ENCODE measurements at places on chromosomes 2 and 18.

DNA sequence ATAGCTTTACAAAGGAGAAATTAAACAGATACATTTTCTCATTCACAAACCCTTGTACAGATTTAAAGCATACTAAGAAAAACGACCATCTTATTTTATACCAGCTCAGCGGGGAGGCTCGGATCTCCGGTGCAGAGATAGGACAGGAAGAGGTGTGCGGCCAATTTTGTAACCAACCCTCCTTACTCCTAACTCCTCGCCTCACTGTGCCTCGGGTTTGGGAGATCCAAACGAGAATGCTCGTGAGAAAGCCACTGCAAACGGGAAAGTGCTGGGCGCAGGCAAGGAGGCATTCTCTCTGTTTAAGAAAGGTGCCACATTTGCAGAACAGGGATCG, 1.2 kb downstream of the KDSR start:
- DNase-seq: peak; percentile 20

GRCh38 chr2:176534798-176535466, 265.7 kb downstream of the MTX2 start:
- DNase-seq: no peak

GRCh38 chr2:144102386-144102785, 417.5 kb downstream of the ZEB2 start:
- no peak for DNase-seq

DNA sequence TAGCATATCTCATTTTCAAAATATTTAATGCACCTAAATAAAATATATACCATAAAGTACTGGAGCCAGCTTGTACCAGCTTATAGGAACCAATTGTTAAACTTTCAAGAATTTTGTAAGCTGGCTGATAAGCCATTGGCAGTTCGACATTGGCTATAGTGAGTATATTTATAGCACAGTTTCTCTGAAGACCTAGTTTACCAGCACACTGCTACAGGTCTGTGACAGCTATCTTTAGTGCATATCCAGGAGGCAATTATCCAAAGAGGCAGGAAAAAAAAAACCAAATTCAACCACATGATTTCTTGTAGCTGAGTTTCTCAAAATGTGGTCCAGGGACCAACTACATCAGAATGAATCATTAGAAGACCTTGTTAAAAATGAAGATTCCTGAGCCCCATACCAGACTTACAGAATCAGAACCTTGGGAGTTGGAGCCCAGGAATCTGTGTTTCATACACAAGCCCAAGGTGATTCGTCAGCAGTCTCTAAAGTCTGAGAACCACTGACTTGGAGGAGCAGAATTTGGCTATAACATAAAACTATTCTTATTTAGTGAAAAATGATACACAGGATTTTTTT, 279.0 kb upstream of the NRP2 start:
- no peak for DNase-seq

- DNase-seq: no peak
Observed at GRCh38 chr18:50523165-50523564, 36.7 kb upstream of the MAPK4 start.

- no peak for DNase-seq
Observed at GRCh38 chr18:79523206-79523735, 127.5 kb downstream of the NFATC1 start.

GRCh38 chr2:10137053-10137843, 14.7 kb downstream of the RRM2 start:
- no peak for DNase-seq

DNA sequence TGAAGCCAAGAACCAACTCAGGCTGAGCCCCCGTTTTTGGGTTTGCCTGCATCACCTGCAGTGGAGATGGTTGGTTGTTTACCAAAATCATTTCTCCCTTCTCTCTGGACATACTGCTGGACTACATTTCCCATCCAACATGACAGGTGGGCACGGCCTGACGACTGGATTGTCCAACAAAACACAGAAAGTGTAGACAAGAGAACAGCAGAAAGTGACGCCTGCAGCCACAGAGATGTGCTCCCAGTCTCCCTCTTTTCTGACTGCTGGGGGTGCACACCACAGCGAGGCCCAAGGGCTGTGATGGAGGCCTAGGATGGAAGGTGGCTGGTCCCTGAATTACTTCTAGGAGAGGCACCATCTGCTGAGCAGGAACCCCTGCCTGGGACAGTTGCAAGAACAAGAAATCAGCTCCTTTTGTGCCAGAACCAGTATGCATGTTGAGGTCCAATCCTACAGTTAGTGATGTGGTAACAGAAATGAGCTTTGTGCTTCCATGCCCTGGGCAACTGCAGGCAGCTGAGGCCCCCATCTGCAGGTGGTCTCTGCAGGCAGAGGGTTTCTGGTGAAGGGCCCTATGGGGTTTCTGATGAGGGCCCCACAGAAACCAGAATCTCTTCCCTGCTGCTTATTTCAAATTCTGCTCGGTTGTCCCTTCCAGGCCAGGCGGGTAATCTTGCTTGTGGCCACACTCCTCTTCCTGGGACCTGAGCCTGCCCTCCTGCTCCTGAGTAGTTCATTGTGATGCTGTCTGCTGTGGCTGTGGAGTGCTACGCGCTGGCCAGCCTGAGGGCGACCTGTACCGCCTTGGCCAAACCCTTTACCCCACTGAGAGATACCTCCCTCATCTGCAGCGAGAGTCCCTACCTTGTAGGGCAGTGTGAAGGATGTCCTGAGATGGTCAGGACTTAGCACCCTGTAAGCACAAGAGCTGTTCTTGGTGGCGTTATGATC, 168.3 kb downstream of the ASB1 start:
- no peak for DNase-seq

- DNase-seq: no peak
Observed at GRCh38 chr2:3108105-3108504, 269.5 kb downstream of the EIPR1 start.

- DNase-seq: no peak
Observed at GRCh38 chr2:26617588-26618083, 23.5 kb downstream of the CIB4 start.

DNA sequence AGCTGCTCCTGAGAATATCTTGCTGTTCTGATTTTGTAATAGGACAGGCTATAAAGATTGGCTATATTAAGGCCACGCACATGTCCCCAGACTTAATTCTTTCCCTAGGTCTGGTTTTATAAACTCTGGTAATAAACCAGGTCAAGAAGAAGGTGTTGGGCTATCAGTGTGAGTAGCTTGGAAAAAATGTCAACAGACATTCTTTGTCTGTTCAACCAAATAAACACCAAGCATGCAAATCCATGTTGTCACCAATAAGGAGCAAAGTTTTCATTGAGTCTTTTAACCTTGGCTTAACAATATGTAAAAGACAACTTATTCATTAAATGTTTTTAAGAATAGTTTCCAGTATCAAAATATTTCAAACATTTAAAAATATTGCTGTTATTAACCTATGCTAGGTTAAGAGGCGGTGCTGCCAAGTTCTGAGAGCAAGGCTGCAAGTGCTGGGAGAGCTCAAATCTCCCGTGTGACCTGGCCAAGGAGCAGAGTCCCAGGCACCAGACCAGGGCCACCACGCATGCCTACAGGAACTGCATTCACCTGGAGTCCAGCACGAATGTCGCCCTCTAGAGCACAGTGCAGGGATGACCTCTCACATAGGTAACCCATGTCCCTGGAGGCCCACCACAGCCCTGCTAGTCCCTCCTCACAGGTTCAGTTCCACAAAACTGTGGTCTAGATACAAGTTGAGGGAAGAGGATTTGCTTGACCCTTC, 120.5 kb upstream of the POU3F3 start:
- no peak for DNase-seq

GRCh38 chr2:69514819-69515218, 77.6 kb upstream of the NFU1 start:
- DNase-seq: no peak

GRCh38 chr2:231355508-231356465, 39.7 kb upstream of the B3GNT7 start:
- no peak for DNase-seq

DNA sequence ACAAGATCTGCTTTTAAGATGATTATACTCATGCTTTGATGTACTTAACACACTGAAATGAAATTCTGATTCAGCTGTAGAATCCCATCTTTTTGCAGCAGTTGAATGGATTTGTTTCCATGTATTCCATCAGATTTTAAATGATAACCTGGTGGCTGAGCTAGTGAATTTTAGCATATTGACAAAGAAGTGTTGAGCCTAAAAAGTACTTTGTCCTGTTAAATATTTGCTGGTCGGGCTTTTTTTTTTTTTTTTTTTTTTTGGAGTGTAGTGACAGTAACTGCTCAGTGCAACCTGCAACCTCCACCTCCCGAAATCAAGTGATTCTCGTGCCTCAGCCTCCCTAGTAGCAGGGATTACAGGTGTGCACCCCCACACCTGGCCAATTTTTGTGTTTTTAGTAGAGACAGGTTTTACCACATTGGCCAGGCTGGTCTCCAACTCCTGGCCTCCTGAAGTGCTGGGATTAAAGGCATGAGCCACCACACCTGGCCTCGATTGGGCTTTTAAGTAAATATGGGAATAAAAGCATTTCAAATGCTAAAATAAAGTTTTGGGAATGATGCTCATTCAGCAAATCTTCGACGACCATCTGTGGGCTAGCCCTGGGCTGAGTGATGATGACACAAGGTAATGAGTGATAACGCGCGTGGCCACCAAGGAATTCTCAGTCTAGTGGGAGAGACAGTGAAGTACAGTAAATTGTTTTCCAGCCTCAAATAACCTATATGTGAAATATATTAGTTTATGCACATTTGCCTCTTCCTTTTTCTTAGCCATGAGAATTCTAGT, 2.2 kb downstream of the ELP2 start:
- no peak for DNase-seq

DNA sequence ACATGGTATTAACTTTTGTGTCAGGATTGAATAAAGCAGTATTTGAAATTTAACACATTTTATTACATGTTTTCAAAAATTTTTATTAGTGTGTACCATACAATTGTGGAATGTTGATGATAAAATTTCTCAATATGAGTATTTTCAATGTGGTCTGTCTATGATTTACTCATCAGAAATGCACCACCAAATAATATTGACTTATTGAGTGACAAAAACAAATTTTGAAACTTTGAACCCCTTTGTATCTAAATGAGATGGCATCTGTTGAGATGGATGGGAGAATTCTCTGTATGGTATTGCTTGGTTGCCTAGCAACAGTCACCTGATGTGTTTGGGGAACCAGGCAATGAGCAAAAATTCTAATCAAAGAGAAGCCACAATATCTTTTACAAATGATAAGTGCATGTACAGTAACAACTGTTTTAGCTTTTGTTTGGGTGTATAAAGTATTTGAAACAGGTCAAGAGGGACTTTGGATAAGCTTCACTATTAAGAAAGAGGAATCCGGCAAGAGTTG, 400.1 kb downstream of the CCDC85A start:
- DNase-seq: no peak

DNA sequence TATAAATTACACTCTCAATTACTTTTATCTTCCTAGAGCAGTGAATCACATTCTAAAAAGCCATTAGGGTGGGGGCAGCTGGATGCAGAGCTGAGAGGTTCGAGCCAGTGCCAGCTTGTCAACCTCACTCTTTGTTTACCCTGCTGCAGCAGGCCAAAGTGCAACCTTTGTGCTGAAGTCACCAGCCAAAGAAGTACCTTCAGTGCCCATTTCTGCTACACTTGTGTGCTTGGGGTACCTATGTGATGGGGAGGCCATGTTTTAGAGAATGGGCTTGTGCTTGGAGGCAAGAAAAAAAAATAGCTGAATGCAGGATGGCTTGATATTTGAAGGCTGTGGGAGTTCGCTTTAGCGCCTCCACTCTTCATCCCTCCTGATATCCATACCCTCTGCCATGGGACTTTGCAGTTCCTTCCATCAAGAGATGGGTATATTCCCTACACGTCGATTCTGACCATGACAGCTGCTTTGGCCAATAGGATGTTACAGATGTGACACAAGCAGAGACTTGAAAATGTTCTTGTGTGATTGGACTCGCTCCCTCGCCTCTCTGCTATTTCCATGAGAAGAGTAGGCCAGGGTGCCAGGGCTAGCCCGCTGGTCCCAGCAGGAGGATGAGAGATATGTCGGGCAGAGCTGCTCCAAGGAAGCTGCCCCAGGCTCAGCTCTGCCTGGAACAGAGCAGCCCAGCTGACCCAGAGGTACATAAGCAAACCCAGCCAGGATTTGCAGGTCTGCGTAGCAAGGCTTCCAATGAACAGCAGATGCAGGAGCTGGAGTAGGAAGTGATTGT, 12.7 kb upstream of the FZD5 start:
- DNase-seq: no peak

GRCh38 chr18:33923980-33924379, 300.7 kb downstream of the NOL4 start:
- no peak for DNase-seq

- no peak for DNase-seq
Observed at GRCh38 chr2:37412231-37412630, 67.8 kb downstream of the QPCT start.

DNA sequence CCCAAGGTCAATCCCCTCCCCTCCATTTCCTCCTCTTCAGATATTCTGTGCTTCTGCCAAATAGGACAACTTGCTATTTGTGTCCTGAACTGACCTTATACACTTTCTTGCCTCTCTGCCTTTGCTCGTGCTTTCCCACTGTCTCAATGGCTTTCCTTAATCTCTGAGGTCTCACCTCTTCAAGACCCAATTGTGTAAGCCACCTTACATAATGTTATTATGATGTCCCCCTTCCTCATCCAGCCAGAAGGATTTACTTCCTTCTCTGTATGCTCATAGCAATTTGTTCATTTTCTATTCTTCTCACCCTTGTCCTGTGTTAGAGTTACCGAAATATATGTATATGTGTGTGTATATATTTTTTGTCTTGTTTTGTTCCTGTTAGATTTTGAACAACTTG, 26.9 kb upstream of the DARS1 start:
- no peak for DNase-seq

- DNase-seq: no peak
Observed at GRCh38 chr2:235898766-235899165, 269.4 kb downstream of the GBX2 start.

DNA sequence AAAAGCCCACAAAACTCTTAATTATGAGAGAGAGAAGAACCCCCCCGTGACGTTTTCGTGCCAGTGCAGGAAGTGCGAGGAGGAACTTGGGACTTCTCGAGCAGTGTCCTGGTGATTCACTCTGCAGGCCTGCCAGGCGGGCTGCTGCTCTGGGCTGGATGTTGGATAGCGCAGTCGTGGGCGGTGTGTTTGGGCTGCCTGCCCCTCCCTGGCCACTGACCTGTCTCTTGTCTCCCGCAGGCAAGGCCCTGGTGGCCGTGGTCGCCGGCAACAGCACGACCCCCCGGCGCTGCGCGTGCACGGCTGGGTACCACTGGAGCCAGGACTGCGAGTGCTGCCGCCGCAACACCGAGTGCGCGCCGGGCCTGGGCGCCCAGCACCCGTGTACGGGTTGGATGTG, 29.0 kb downstream of the TNFRSF11A start:
- no peak for DNase-seq

GRCh38 chr2:8320311-8321066, 361.4 kb upstream of the ID2 start:
- no peak for DNase-seq

DNA sequence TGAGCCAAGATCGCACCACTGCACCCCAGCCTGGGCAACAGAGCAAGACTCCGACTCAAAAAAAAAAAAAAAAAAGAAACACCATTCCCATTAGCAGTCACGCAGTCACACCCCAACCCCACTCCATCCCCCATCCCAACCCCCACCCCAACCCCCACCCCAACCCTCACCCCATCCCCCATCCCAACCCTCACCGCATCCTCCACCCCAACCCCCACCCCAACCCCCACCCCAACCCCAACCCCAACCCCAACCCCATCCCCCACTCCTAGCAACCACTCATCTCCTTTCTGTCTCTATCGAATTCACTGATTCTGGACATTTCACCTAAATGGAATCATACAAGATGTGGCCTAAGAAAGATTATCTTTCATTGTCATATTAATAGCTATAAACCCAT, 25.9 kb upstream of the ATP9B start:
- no peak for DNase-seq
